ENCODE measurements at places on chromosomes 2 and 18.

GRCh38 chr2:109507828-109508227, 105.9 kb downstream of the SEPTIN10 start:
- no peak for DNase-seq

DNA sequence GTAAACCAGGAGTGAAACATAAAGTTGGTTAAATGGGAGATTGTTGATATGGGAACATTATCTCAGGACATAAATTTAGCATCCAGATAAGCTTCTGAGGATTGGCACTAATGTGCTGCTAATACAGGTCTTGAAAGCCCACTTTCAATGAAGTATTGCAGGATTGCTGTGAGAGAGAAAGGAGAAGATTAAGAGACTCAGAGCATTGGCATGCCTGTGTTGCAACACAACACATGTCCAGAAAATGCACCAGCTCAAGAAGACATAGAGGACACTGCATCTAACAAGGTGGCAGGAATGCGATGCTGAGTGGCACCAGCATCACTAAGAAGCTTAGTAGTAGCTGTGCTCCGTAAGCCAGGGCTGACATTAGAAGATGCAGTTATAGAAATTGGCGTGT, 728.9 kb downstream of the SUCLG1 start:
- DNase-seq: no peak

DNA sequence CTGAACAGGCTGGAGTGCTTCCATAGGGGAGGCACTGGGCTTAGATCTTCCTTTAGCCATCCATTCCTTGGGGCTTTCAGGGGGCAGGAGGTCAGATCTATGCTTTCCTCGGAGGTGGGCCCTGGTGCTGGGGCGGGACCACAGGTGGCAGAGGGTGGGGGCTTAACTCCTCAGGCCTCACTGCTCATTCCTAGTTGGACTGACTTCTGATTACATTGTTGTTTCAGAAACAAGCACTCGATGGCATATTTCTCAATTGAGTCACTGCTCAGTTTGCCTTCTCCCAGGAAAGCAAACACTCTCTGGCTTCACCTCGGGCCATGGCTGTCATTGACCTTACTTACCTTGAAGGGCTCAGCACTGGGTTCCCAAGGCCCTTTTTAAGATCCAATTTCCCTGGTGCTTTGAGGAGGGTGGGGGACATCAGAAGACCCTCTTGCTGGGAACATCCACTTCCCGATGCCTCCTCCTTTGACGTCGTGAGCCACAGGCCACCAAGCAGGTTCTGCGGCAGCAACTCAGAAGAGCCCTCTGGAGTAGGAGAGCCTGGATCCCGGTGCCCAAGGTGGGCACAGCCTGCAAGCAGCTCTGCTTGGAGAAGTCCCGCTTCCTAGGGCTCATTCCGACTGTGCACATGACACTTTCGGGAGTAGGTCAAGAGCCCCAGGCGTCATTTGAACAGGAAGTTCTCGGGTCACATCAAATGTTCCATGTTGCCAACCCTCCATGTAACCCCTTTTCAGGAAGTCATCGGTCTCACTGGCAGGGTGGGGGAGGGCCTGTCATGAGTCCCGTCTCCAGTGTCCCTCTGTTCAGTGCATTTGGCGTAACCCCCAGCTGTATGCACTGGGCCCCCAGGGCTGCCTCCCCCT, 40.6 kb downstream of the SDC1 start:
- DNase-seq: no peak

GRCh38 chr2:15169326-15170069, 391.6 kb downstream of the NBAS start:
- DNase-seq: no peak

DNA sequence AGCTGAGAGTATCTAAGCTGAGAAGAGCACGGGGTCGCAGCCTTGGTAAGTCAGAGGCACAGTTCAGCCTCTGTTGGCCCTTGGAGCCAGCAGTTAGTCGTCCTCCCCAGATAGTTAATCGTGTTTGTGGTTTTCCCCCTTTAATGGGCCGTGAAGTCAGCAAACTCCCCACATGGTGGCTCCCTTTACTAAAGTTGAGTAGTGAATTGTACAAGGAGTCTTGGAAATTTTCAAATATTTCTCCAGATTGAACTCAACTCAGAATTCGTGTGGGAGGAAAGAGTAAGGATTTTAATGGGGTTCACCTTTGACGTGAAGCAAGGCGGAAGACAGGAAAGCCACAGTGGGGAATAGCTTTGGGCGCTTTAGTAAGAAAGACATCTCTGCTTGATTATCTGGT, 2.4 kb upstream of the ADCYAP1 start:
- DNase-seq: no peak

DNA sequence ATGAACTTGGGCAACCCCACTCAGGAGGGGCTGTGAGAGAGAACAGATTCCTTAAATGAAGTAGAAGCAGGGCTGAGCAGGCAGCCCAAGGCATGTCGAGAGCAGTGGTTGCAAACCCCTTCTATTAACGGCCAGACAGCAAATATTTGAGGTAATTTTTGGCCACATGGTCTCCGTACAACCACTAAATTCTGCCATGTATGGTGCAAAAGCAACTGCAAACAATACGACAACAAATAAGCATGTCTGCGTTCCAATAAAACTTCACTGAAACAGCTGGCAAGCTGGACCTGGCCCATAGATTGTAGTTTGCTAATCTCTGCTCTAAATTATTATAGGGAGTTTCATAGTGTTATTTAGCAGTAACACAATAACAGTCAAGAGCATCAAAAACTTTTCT, 217.0 kb upstream of the ZNF521 start:
- no peak for DNase-seq

DNA sequence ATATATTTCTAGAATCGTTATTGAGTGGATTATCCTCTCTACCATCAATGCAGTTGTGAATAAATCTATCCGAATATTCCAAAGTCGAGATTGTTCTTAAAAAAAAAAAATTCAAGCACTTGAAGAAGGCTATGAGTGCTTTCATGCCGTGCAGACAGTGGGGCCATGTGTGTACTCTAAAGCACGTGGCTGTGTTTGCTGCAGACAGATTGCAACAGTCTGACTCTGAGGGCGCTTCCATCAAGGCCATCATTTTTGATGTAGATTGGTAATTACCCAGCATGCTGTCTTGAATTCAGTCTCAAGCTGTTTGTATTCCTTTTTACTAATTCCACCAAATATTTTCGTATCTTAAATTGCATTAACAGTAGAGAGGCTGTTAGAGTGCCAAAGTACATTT, 325.9 kb upstream of the LINC00305 start:
- DNase-seq: no peak

DNA sequence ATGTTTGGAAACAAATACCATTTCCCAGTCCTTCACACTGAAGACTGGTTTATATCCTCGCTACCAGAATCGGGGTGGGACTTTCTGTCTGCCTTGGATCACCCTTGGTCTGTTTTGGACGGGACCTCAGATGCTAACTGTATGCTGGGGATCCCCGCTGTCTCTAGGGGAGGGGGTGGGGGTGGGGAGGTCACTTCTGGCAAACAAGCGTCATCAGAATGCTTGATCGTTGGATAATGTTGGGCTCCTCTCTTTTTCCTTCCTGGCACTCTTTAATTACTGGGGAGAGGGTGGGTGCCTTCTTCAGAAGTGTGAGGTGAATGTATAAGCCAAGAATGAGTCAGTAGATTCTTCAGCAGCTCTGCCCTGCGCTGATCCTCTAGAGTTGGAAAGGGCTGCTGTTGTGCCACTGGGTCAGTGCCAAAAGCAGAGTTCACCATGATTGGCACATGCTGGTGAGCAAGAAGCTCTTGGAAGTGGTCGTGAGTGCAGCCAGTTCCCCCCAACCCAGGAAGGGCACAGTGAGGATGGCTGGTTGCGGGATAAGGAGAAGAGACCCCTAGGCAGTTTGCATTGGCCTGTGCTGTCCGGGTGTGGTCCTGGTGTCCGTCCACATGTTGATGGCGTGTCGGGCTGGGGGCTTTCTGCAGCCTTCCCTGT, 32.2 kb downstream of the DGKD start:
- DNase-seq: no peak

- no peak for DNase-seq
These were observed 971.0 kb upstream of the CDH2 start for GRCh38 chr18:29147944-29148343.

- DNase-seq: no peak
These were observed 253.5 kb upstream of the NRP2 start for GRCh38 chr2:205428811-205429210.

DNA sequence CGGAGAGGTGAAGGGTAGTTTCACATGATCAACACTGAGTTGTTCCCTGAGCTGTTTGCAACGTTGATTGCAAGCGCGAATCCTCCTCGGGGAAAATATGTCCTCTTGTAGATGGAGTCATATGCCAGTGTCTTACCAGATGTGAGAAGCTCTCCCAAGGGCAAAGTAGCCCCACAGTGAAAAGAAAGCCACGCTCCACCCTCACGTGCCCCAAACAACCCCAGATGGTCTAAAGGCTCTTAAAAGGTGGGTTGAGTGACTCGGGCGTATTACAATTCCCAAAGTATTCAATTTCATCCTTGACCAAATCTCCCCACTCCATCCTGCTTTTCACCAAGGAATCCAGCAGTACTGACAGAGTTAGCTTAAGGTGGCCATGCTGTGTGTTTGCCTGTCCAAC, 332.1 kb upstream of the SOX11 start:
- no peak for DNase-seq

DNA sequence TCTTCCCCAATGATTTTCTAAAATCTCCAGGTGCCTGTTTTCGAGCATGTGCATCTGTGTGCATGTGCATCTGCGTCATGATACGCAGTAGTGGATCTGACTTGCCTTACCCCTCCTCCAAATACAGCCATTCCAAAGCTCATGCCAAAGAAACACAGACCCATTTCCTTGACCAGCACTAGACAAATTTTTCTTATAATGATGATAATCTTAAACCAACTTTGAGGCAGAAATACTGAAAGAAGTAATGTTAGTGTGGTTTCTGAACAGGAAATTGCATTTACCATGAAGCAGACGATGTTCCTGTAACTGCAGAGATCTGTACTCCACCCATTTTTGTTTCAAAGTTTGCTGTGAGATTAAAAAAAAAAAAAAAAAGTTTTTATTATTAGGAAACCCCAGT, 25.6 kb downstream of the CYTIP start:
- no peak for DNase-seq

GRCh38 chr2:224927011-224927410, 115.3 kb downstream of the DOCK10 start:
- no peak for DNase-seq

GRCh38 chr2:24220554-24221291, 45.9 kb downstream of the FAM228A start:
- no peak for DNase-seq

DNA sequence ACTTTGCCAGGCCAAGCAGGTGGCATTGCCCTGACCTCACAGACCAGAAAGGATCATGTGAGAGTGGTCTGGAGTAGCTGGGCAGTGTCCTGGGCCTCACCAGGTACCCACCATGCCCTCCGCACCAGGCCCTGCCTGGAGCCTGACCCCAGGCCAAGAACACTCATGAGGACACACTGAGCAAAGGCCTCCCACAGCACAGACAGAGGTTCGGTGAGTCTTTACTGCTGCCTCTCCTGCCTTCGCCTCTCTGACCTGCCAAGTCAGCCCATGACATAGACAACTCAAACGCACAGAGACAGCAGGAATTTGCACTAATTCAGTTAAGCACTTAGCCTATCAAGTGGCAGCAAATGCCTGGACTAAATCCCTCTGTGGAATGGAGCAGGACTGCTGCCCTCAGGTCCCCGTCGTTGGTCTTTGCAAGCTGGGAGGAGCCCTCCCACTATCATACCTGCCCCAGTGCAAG, 62.5 kb downstream of the RHOB start:
- DNase-seq: no peak

GRCh38 chr2:2464643-2465042, 133.6 kb upstream of the MYT1L start:
- DNase-seq: no peak

- DNase-seq: no peak
These were observed 404.0 kb upstream of the MMADHC start for GRCh38 chr2:149991576-149991975.

DNA sequence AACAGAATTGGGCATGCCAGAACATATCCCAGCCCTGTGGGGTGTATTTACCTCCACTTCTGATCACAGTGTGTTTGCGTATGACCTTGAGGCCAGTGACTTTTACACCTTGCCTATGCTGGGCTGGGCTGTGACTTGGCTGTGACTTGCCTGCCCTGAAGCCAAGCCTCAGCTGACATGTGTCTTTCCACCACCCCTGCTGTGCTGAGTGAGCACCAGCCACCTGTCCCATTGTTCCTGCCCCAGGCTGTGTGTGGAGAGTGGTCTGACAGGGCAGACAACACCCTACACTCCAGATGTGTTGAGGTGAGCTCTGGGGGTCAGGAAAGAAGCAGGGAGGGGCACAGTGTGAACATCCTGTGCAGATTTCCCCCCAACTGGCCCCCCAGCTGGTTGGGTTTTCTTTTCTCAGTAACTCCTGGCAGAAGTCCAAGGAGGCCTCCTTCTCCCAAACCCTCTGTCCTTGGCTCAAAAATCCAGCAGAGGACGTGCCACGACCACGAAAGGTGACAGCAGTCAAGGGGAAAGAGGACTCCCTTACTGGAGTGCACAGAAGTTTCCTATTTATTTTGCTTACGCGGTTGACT, 5.1 kb upstream of the STEAP3 start:
- DNase-seq: no peak

DNA sequence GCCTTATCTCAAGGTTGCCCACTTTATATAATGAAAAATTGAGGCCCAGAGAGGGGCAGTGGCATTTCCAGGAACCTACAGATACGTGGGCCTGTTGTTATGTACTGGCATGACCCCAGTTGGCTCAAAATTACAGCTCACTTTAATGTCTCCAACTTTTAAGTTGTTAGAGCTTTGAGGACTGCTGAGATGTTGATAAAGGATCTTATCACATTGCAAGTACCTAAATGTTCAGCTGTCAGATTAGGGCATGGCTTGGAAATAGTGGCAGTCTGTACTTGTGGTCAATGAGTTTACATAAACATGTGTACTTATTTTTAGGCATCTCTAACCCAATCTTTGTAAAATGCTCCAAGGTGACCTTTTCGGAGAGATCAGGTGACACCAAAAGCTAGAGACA, 14.6 kb downstream of the SLC4A5 start:
- no peak for DNase-seq

DNA sequence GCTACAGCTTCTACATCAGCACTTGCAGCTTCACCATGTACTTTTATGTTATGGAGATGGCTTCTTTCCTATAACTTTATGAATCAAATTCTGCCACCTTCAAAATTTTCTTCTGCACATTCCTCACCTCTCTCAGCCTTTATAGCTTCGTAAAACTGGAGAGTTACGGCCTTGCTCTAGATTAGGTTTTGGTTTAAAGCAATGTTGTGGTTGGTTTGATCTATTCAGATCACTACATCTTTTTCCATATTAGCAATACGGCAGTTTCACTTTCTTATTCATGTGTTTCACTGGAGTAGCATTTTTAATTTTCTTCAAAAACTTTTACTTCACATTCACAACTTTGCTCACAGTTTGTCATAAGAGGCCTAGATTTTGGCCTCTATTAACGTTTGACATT, 242.9 kb upstream of the GYPC start:
- no peak for DNase-seq

DNA sequence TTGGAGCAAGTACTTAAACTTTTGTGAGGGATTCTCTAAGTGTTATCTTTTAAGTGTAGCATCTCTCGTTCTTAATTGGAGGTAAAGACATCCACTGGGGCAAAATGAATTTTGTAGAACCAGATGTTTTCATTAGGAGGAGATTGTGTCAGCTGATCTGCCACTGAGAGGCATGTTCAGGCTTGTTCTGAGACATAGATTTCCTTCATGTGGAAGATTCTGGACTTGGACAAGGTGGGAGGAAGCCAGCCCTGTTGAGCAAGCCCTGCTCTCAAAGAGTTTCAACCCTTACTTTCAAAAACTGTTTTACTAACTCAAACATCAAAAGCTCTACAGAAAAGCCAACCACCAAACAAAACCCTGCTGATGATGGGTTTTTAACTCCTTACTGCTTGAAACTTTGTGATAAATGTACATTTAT, 6.5 kb downstream of the MAP4K4 start:
- DNase-seq: no peak

Measured in frontal cortex (tissue), 4 donors.